ENCODE measurements at places on chromosomes 11 and 22.

DNA sequence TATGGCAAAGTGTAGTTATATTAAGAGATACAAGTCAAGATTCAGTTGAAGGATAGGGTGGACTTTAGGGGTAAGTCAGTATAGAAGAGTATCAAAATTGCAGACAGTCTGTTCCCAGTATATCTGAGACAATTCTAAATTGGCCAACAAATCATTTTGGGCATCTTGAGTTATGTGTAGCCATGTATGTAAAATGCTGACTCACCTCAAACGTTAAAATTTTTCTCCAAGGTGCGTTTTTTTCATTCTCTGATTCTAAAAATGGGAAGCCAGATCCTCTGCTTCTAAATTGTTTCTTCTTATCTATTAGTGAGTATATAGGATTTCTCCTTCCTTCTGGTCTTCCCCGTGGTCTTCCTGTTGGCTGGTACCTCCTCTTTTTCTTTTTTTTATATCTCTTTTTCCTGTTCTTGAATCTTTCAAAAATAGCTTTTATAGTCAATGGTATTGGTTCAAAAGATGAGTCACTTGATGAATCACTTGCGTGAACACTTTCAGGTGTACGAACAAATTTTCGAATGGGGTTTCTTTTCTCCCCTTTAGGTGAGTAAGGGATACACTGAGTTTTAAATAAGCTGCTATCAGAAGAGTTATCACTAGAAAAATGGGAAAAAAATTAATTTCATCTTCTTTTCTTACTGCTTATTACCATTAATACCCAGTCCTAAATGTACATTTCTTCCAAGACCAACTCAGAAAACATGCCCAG, 3.2 kb downstream of the TAF1D start:
- DNase-seq, result no peak
- no peaks in the 10 kb centered on the region for H3K27me3 ChIP-seq
- peaks cover 82% of the 10 kb centered on the region for H3K36me3 ChIP-seq

GRCh38 chr11:45930951-45931570, 8.6 kb downstream of the LARGE2 start:
- H3K27me3 ChIP-seq, result no peaks in the 10 kb centered on the region

DNA sequence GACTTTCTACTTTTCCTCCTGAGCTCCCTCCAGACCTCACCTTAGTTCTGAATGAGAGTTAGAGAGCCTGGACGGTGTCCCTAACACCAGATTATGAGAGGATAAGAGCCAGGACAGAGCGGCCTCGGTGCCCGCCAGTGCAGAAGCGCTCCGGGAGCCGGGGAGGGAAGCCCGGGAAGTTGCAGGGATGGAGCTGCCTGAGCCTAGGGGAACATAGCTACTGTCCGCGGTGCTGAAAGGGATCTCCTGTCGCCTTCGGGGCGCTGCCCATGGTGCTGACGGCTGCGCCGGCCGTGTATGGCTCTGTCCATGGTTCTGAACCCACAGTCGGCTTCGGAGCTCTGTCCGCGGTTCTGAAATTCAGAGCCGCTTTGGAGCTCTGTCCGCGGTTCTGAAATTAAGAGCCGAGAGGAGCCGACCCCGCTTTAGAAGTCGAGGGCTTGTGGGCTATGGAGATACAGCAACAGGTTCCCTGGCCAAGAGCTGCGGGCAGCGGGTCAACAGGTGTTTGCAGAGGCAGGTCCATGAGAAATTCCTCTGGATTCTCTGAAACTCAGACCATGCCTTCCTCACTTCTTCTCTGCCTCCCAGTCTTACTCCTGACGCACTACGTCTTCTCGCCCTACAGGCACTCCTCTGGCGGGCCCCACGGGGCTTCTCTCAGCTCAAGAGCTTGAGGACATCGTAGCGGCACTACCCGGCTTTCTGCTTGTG, 814 bp downstream of the NPAS4 start:
- H3K36me3 ChIP-seq, result no peaks in the 10 kb centered on the region
- DNase-seq, result peak; percentile 92
- no peak overlapping the region for H3K27ac ChIP-seq

- no peaks in the 10 kb centered on the region for H3K27me3 ChIP-seq
- H3K36me3 ChIP-seq, result no peaks in the 10 kb centered on the region
- peaks cover 2% of the 10 kb centered on the region for H3K4me1 ChIP-seq
- no peak for DNase-seq
- H3K4me3 ChIP-seq, result no peak overlapping the region
Observed at GRCh38 chr11:113907681-113908080, 3.1 kb downstream of the HTR3B start.

DNA sequence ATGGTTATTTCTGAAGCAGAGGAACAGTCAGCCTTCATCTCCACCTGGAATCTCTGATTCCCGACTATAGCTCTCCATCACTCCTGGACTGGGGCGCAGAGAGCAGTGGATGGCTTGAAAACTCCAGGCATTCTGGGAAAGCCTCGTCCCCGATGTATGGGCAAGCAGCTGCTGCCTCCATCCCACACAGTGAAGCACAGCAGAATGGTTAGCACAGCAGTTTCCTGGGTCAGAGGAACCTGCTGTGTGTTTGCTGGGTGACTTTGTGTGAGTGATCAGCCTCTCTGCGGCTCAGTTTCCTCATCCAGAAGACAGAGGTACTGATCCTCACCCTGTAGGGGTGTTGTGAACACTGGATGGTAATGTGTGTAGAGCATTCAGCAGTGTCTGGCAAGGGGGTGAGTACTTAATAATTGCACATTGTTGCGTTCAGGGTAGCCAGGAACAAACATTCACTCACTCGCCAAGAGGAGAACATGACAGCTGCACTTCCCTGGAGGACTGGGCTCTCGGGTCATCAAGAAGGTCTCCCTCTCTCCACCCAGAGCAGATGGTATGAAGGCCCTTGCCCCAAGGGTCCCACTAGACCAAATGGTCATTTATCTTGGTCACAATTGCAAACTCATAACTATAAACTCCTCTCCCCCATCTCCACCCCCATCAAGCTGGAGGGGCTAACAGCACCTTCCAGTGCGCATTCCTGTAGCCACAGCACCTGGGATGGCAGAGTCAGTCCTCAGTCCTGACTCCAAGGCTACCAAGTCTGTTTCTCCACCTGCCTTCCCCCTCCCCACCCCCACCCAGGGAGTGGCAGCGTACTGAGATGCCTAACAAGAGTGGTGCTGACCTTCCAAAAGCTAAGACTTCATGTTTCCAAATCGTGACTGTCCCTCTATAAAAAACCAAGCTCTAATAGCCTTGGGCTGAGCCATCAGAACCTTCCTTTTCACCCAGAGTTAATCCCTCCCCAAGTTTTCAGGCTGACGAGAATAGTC, 1.5 kb upstream of the CHST1 start:
- DNase-seq, result no peak
- peaks cover 13% of the 10 kb centered on the region for H3K4me1 ChIP-seq
- H3K4me3 ChIP-seq, result no peak overlapping the region
- peaks cover 33% of the 10 kb centered on the region for H3K27me3 ChIP-seq
- H3K27ac ChIP-seq, result no peak overlapping the region
- no peaks in the 10 kb centered on the region for H3K36me3 ChIP-seq

- peak; percentile 73 for DNase-seq
- H3K4me3 ChIP-seq, result peak overlapping the region; percentile 73
- no peaks in the 10 kb centered on the region for H3K27me3 ChIP-seq
- H3K36me3 ChIP-seq, result peaks cover 2% of the 10 kb centered on the region
Observed at GRCh38 chr22:50548040-50548920, 2.6 kb downstream of the KLHDC7B start.

- peaks cover 63% of the 10 kb centered on the region for H3K4me1 ChIP-seq
- peak overlapping the region; percentile 98 for H3K4me3 ChIP-seq
- H3K36me3 ChIP-seq, result peaks cover 17% of the 10 kb centered on the region
- DNase-seq, result peak; percentile 83
- H3K27me3 ChIP-seq, result no peaks in the 10 kb centered on the region
Observed at GRCh38 chr11:134224710-134225664, 516 bp downstream of the VPS26B start.

- H3K4me3 ChIP-seq, result no peak overlapping the region
- peaks cover 43% of the 10 kb centered on the region for H3K27me3 ChIP-seq
- H3K4me1 ChIP-seq, result peaks cover 29% of the 10 kb centered on the region
Observed at GRCh38 chr11:66419825-66420224, 1.0 kb upstream of the NPAS4 start.
